Gastroesophageal sphincter (tissue), 4 donors: ENCODE measurements at places on chromosomes 12 and 14. TPM values are rescaled to one million over a fixed set of nuclear protein-coding genes. Genes with fewer than 3 reads are reported as not detected.
A peak's percentile ranks its signal among the peaks of the same experiment; 100 is the strongest.

DNA sequence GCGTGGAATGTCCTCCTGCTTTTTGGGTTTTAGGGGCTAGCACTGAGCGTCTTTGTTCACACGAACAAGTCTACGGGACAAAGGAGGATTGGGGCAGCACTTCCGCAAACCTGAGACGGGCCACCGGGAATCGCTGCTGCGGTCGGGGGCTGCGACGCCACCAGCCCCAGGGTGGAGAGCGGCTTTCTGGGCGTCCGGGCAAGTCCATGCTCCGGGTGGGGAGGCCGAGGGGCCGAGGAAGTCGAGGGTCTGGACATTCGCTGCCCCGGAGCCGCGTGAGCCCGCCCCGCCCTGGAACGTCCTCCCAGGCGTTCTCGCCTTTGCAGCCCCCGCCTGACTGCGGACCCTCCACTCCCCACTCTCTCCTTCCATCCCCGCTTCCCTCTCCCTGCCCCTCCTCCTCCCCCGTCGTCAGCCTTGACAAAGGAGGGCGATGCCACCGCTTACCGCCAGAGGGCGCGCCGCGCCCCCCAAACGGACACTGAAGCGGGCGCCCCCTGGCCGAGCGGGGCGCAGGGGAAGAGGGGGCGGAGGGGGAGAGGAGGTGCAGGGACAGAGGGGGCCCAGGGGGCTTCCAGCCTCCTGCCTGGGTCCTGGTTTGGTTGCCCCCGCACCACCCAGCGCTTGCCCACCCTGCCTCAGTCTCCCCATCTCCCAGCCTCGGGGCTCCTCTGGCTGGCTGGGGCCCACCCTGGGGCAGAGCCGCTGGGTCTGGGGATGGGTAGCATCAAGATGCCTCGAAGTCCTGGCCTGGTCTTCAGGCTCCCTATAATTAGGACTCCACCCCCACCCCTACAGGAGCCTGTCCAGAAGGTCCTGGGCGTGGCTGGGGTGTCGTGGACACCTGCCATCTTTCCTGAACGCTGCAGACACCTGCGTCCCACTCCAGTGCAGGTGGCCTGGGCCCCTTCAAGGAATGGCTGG, 39.1 kb upstream of the INF2 start:
- peak; percentile 80 for ATAC-seq

DNA sequence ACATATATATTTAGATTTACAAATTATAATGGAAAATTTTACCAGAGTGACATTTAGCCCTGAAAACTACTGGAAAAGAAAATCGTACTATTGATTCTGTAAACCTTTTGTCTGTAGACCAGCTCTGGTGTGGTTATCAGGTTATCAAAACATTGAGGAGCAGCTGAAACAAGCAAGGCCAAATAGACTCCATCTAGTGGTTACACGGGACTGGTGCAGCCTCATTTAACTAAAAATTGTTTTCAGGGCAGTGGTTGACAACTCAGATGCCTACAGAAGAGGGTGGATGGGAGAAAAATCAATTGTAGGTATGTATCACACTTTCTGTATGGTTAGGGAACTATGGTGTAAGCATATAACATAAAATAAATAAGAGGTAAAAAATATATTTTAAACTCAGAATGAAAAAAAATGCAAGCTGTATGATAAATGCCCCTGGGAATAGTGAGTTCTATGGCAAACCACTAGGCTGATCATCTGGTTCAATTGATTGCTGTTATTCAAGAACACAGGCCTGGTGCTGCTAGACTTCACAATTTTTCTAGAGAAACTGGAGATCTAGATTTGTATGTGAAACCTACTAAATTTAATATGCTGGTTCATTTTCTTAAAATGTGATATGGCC, 51.2 kb downstream of the ACSS3 start:
- ATAC-seq, result no peak

Gene FAM186B
- total RNA-seq, result not detected

GRCh38 chr12:3751151-3752095, 1.5 kb downstream of the CRACR2A start:
- ATAC-seq, result no peak

Gene TTC9
- 0.40 TPM for total RNA-seq

Gene PPP1R1A
- total RNA-seq, result 27.9 TPM
